ENCODE measurements at places on chromosomes 6 and 20. TPM values are rescaled to one million over a fixed set of nuclear protein-coding genes. Genes with fewer than 3 reads are reported as not detected.
A peak's percentile ranks its signal among the peaks of the same experiment; 100 is the strongest.

PDE10A gene
- not detected for total RNA-seq

GNAS-AS1 gene
- total RNA-seq = 1.0 TPM

CD109 gene
- 1.8 TPM for total RNA-seq

AGPAT1 gene
- total RNA-seq = 38.1 TPM

MYL9 gene
- 0.51 TPM for total RNA-seq

NCOA5 gene
- total RNA-seq = 27.8 TPM

DNA sequence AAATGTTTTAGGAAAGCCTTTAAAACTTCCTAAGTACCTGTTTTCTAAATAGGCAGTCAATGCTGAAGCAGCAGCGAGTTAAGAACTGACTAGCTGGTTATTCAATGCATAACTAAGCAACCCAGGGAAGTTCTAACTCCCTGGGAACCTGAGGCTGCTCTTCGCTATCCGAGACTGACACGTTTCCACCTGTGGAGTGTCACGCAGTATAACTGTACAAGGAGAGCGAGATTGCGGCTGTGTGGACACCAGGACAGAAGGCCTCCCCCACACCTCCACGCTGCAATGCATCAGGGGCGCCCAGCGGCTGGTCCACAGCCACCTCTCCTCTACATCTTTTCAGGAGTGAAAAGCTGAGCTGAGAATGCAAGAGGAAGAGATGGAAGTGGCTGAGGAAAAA, 8.0 kb downstream of the PXDC1 start:
- no peak overlapping the region for H3K4me3 ChIP-seq
- peaks cover 13% of the 10 kb centered on the region for H3K4me1 ChIP-seq
- H3K27ac ChIP-seq = no peak overlapping the region
- no peaks in the 10 kb centered on the region for H3K36me3 ChIP-seq
- peaks cover 24% of the 10 kb centered on the region for H3K27me3 ChIP-seq

DNA sequence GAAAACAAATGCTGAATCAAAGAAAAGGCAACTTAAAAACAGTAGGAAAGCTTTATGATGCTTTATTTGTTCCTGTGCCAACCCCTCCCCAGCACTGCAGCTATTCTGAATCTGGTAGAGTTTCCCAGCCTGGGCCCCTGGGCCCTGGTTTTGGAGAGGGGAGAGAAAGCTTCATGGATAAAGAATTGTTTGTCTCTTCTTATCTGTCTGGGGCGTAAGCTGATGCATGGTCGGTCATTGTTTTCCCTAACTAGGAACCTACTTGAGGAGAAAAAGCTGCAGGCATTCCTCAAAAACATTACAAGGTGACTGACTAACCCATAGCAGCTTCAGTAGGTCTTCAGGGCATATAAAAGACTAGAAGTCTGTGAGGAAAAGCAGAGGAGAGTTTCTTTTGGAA, 758.1 kb upstream of the EPHA7 start:
- H3K27ac ChIP-seq = no peak overlapping the region
- no peak overlapping the region for H3K4me3 ChIP-seq
- no peaks in the 10 kb centered on the region for H3K36me3 ChIP-seq
- no peak for DNase-seq

- DNase-seq = peak; percentile 92
- no peak within 1 kb of the TSS for H3K27ac ChIP-seq
- peaks cover 89% of the 10 kb centered on the region for H3K27me3 ChIP-seq
Measured at GRCh38 chr6:159169193-159169555, at the start of gene FNDC1. Gene FNDC1 (plus strand): TSS chr6:159169400. CDS start chr6:159169597, 197 bp downstream.

GRCh38 chr6:99882128-99882702, 111.8 kb downstream of the MCHR2 start:
- H3K27ac ChIP-seq = no peak overlapping the region
- no peak for DNase-seq
- H3K4me3 ChIP-seq = no peak overlapping the region

- no peaks in the 10 kb centered on the region for H3K27me3 ChIP-seq
- no peak overlapping the region for H3K27ac ChIP-seq
- DNase-seq = no peak
- H3K4me3 ChIP-seq = no peak overlapping the region
- no peaks in the 10 kb centered on the region for H3K36me3 ChIP-seq
Measured at GRCh38 chr6:98039904-98040607, 757.0 kb upstream of the MMS22L start.

GRCh38 chr6:35782424-35782823, 1.6 kb downstream of the CLPSL1 start:
- no peaks in the 10 kb centered on the region for H3K36me3 ChIP-seq
- H3K27ac ChIP-seq = no peak overlapping the region
- DNase-seq = no peak
- no peaks in the 10 kb centered on the region for H3K4me1 ChIP-seq

DNA sequence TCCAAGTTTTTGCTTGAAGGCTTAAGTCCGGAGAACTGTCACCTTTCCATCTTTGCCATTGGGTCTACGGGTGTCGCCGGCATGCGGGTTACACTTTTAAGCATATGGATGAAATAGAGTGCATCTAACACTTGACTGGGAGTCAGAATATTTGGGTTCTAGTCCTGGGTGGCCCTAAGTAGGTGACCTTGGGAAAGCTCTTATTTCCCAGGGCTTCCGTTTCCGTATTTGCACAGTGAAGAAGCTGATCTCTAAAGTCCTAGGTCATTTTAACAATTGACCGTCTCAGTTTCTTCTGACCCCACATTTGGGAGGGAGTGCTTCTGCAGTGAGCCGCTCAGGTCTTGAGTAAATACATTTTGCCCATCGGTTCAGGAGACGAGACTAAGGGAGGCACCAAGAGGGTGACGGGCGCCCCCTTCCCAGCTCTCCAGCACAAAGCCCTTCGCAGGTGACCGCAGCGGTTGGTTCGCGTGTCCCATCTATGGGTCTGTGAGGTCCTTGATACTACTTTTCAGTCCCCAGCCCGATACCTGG, 651 bp upstream of the BLTP3A start:
- no peaks in the 10 kb centered on the region for H3K27me3 ChIP-seq
- H3K4me1 ChIP-seq = peaks cover 16% of the 10 kb centered on the region
- H3K36me3 ChIP-seq = no peaks in the 10 kb centered on the region

DNA sequence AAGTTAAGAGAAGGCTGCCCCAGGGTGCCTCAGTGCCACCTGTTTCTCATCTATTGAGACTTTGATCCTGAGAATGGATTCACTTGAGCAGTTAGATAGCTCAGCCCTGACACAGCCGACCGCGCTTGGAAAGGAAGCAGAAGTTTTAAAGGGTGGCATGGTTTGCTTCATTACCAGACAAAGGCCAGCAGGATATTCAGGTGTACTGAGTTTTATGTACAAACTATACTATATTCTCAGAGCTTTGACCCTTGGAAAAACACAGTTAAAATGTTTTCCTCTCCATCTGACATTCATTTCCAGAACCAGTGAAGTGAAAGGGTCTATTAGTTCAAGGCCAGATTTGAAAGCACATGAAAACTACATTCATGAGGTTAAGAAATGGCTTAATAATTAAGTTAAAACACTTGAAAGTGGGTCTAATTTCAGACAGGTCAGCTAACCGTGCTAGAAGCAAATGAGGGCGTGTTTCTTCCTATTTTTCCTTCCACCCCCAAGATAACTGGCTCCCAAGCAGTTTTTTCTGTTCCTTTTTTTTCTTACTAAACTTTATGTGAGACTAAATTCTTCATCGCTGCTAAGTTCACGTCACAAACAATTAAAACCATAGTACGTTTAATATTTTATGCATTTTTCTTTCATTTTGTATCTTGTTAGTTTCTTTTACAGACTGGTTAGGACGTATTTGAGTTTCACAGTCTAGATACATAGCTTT, 385.3 kb upstream of the SOX4 start:
- no peak overlapping the region for H3K4me3 ChIP-seq
- DNase-seq = no peak
- H3K36me3 ChIP-seq = peaks cover 34% of the 10 kb centered on the region
- H3K27me3 ChIP-seq = no peaks in the 10 kb centered on the region
- no peak overlapping the region for H3K27ac ChIP-seq
- no peaks in the 10 kb centered on the region for H3K4me1 ChIP-seq

- no peak overlapping the region for H3K4me3 ChIP-seq
- peaks cover 3% of the 10 kb centered on the region for H3K4me1 ChIP-seq
- no peak overlapping the region for H3K27ac ChIP-seq
Measured at GRCh38 chr6:135703621-135704020, 147.9 kb upstream of the PDE7B start.

DNA sequence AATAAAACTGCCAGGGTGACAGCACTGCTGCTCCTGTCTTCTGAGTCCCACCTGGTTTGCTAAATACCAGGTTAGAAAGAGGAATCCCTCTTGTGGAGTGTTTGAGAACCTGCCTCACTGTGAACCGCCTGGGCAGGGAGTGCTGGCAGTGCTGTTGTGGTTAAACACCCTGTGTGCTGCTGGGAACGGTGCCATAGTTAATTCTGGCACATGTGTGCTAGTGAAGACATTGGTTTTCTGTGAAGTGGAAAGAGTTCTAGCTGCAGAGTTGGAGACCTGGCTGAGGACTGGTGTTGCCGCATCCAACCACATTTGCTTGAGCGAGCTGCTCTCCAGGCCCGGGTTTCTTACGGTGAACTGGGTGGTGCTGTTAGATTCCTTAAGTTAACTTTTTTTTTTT, 72.7 kb downstream of the IGF2R start:
- peaks cover 39% of the 10 kb centered on the region for H3K36me3 ChIP-seq
- H3K27me3 ChIP-seq = no peaks in the 10 kb centered on the region
- peak overlapping the region; percentile 8 for H3K27ac ChIP-seq
- H3K4me1 ChIP-seq = peaks cover 23% of the 10 kb centered on the region
- DNase-seq = no peak
- no peak overlapping the region for H3K4me3 ChIP-seq

All from activated naive CD8-positive, alpha-beta T cell treated with anti-CD3 and anti-CD28 coated beads, Interleukin-2, amount 10 ng/mL, durations not matched to agents 7 days and 5 days (primary cell).